ENCODE measurements at places on chromosomes 11 and 22.

DNA sequence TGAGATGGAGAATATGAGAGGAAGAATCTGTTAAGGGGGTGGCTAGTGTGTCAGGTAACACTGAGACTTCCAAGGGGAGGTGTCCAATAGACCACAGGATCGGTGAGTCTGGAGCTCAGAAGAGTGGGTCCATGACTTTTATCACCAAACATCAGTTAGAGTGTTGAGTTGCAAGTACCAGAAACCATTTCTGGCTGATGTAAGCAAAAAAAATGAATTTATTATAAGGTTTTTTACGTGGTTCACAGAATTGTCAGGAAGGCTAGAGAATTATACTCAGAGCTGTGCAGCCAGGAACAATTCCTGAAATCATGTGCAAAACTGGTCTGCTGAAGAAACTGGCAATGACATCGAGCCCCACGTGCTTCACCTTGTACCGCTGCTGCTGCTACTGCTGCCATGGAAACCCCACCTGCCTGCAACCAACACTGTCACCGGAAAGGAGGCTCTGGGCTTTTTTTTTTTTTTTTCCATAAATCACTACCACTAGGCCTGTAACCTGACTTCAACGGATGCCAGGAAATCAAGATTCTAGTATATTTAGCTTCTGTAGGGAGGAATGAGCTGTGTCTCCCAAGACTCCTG is 16.6 kb upstream of the STK33 start:
- H3K27ac ChIP-seq, result no peak overlapping the region
- H3K4me1 ChIP-seq, result no peaks in the 10 kb centered on the region
- DNase-seq, result no peak
- H3K4me3 ChIP-seq, result no peak overlapping the region
- H3K27me3 ChIP-seq, result no peaks in the 10 kb centered on the region

- H3K36me3 ChIP-seq, result no peaks in the 10 kb centered on the region
- H3K27ac ChIP-seq, result no peak overlapping the region
- DNase-seq, result no peak
- H3K27me3 ChIP-seq, result no peaks in the 10 kb centered on the region
Observed at GRCh38 chr22:31958625-31959239, 14.4 kb downstream of the YWHAH start.

- no peak overlapping the region for H3K4me3 ChIP-seq
- no peaks in the 10 kb centered on the region for H3K36me3 ChIP-seq
Observed at GRCh38 chr11:60831143-60831500, 10.8 kb upstream of the CCDC86 start.

- H3K4me3 ChIP-seq, result no peak overlapping the region
- DNase-seq, result no peak
- H3K36me3 ChIP-seq, result no peaks in the 10 kb centered on the region
- H3K4me1 ChIP-seq, result no peaks in the 10 kb centered on the region
- H3K27me3 ChIP-seq, result no peaks in the 10 kb centered on the region
- H3K27ac ChIP-seq, result no peak overlapping the region
Observed at GRCh38 chr22:19231986-19232385, 53.5 kb upstream of the SLC25A1 start.

- H3K27ac ChIP-seq, result no peak overlapping the region
- no peak for DNase-seq
- no peaks in the 10 kb centered on the region for H3K36me3 ChIP-seq
- no peaks in the 10 kb centered on the region for H3K27me3 ChIP-seq
Observed at GRCh38 chr11:92324890-92325289, 100.3 kb downstream of the FAT3 start.

- no peak for DNase-seq
- H3K36me3 ChIP-seq, result no peaks in the 10 kb centered on the region
- H3K27ac ChIP-seq, result no peak overlapping the region
- H3K4me3 ChIP-seq, result no peak overlapping the region
- no peaks in the 10 kb centered on the region for H3K4me1 ChIP-seq
Observed at GRCh38 chr11:121714351-121714750, 261.6 kb upstream of the SORL1-AS1 start.

GRCh38 chr22:46011627-46012181 is 34.7 kb upstream of the WNT7B start:
- DNase-seq, result no peak
- no peaks in the 10 kb centered on the region for H3K36me3 ChIP-seq
- no peaks in the 10 kb centered on the region for H3K27me3 ChIP-seq
- peaks cover 8% of the 10 kb centered on the region for H3K4me1 ChIP-seq
- no peak overlapping the region for H3K4me3 ChIP-seq

- H3K27me3 ChIP-seq, result no peaks in the 10 kb centered on the region
- H3K4me3 ChIP-seq, result no peak overlapping the region
- no peaks in the 10 kb centered on the region for H3K4me1 ChIP-seq
Observed at GRCh38 chr11:91786097-91786496, 438.5 kb upstream of the FAT3 start.

DNA sequence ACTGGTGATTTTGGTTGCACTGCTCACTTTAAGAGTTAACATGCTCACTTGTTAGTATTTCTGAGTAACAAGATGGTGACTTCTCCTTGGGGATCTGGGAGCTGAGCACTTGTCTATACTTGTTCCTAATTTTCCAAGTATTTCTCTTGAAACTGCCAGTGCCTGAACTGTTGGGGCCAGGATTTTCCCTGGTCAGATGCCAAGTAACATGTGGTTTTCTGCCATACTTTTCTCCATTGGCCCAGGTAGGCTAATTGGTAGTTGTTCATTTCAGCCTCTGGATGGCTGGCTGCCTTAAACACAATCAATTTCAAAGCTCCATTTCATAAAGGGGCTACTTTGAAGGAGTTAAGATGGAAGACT is 35.0 kb downstream of the RNF141 start:
- H3K4me1 ChIP-seq, result no peaks in the 10 kb centered on the region
- no peaks in the 10 kb centered on the region for H3K36me3 ChIP-seq
- DNase-seq, result no peak
- no peak overlapping the region for H3K4me3 ChIP-seq

DNA sequence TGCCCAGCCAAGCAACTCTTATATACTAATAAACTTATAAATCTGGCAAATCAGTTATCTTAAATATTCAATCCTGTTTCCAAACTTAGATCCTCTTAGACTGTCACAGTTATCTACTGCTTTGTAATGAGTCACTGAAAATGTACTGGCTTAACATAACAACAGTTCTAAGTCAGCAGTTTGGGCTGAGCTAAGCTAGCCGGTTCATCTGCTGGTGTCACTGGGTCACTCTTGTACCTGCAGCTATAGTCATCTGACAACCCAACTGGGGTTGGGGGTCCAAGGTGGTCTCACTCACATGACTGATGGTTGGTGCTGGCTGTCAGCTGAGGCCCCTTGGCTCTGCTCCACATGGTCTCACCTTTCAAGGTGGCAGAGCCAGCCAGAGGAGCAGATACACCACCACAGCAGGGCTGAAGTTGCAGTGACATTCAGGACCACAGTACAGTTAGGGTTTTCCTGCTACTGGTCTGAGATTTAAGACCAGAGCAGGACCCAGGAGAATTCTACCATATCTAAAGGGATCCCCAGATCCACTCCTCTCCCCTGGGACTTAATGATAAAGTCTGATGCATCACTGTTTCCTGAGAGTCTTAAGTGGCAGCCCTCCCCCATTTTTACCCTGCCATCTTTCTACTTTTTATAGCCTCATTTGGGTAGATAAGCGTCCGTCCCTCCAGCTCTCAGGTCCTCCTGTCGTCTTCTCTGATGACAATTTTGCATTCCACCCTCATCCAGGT is 7.9 kb upstream of the MACROD1 start:
- no peak overlapping the region for H3K27ac ChIP-seq
- no peak for DNase-seq
- H3K4me1 ChIP-seq, result no peaks in the 10 kb centered on the region
- H3K36me3 ChIP-seq, result no peaks in the 10 kb centered on the region

DNA sequence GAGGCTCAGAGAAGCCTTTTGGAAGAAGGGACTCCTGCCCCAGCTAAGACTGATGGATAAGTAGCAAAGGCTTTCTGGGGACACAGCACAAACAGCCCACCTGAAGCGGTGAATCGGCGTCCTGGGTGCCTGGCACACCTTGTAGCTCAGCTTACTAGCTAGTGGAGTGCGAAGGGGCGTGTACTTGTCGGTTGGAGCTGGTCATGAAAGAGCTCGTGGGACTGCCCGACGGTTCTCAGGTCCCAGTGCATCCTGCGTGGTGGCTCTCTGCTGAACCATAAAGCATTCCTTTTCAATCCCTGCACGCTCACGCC is 690 bp upstream of the UVRAG start:
- H3K27me3 ChIP-seq, result no peaks in the 10 kb centered on the region
- peak overlapping the region; percentile 100 for H3K4me3 ChIP-seq
- peak overlapping the region; percentile 92 for H3K27ac ChIP-seq
- H3K4me1 ChIP-seq, result peaks cover 10% of the 10 kb centered on the region
- no peak for DNase-seq

GRCh38 chr22:24146194-24146616 is 35.1 kb upstream of the SUSD2 start:
- H3K4me3 ChIP-seq, result no peak overlapping the region
- peaks cover 29% of the 10 kb centered on the region for H3K4me1 ChIP-seq
- peak; percentile 34 for DNase-seq
- H3K27me3 ChIP-seq, result no peaks in the 10 kb centered on the region
- peak overlapping the region; percentile 80 for H3K27ac ChIP-seq
- no peaks in the 10 kb centered on the region for H3K36me3 ChIP-seq

GRCh38 chr22:19545935-19546207 is 21.7 kb upstream of the CLDN5 start:
- H3K4me1 ChIP-seq, result no peaks in the 10 kb centered on the region
- H3K27me3 ChIP-seq, result no peaks in the 10 kb centered on the region
- no peak overlapping the region for H3K4me3 ChIP-seq
- H3K27ac ChIP-seq, result no peak overlapping the region
- no peaks in the 10 kb centered on the region for H3K36me3 ChIP-seq

DNA sequence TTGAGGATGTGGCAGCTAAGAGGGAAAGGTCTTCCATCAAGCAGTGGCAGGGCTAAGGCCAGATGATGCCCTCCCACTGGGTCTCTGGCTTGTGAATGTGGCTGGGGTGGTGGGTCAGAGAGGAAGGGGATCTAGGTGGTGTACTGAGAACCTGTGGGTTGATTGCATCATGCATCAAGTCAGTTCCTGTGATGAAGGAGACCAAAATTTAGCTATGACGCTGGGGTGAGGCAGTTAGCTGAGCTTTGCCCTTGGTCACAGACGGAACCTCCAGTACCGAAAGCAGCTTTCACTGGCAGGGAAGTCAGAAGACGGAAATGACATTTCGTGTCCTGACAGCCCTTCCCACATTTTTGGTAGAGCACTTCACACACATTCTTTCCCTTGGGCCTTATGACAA is 20.7 kb downstream of the ATG16L2 start:
- H3K4me3 ChIP-seq, result no peak overlapping the region
- peaks cover 5% of the 10 kb centered on the region for H3K4me1 ChIP-seq
- H3K36me3 ChIP-seq, result no peaks in the 10 kb centered on the region
- no peak for DNase-seq
- no peaks in the 10 kb centered on the region for H3K27me3 ChIP-seq
- H3K27ac ChIP-seq, result peak overlapping the region; percentile 6

DNA sequence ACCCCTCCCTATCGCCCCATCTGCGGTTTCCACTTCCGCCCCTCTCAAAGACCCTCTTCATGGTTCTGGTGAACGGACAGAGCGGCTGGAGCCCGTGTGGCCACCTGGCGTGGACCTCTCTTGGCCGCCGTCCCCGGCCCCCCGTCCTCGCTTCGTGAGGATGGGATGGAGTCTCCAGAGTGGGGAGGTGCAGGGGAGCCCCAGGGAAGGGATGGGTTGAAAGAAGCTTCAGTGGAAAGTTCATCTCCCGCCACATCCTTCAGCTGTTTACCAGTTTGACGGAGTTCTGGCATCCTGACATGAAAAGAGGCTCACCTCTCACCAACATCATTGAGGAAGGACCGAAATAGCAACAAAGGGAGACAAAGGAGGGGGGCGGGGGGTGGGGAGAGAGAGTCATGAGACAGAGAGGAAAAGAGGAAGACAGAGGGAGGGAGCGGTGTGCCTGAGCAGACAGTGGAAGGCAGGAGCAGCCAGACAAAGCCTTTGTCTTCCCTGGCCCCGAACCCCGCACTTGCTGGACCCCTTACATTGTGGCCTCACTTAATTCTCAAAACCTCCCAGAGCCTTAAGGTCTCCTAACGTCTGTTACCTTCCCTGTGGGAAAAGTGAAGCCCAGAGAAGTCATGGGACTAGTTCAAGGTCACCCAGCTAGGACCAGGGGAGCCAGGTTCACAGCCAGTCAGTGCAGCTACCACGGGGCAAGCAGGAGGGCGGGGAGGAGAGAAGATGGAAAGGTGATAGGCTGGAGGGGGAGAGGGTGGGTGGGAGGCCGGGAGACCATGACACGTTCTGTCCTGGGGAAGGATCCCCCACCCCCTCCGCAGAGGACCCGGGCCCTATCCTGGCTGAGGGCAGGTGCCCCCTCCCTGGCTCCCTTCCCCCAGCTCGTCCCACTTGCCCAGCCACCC is 54.9 kb downstream of the CD6 start:
- H3K4me3 ChIP-seq, result no peak overlapping the region
- H3K36me3 ChIP-seq, result no peaks in the 10 kb centered on the region
- H3K27ac ChIP-seq, result no peak overlapping the region
- no peaks in the 10 kb centered on the region for H3K4me1 ChIP-seq
- no peaks in the 10 kb centered on the region for H3K27me3 ChIP-seq

DNA sequence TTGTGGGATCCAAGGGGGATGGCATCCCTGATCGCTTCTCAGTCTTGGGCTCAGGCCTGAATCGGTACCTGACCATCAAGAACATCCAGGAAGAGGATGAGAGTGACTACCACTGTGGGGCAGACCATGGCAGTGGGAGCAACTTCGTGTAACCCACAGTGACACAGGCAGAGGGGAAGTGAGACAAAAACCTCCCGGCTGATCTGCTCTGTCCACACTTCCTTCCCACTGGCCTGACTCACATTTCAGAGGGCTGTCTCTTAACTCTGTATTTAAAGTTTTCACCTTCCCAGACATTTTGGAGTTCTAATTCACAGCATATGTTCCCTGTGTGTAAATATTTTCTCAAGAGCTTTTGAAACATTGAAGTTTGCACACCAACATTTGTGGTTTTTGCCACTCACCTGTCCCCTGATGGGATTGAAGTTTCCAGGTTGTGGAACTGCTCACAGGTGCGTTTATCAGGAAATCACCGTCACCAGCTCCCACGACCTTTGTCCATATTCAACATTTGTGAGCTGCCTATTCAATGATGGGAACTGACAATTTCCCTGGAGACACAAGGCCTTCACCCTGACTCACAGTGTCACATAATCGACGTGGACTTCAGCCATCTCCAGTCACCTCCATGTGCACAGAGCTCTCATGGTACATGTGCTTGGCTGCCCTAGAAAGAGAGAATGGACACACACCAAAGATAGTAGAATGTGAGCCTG is 99.2 kb downstream of the VPREB1 start:
- no peak overlapping the region for H3K27ac ChIP-seq
- no peaks in the 10 kb centered on the region for H3K36me3 ChIP-seq
- no peaks in the 10 kb centered on the region for H3K27me3 ChIP-seq

DNA sequence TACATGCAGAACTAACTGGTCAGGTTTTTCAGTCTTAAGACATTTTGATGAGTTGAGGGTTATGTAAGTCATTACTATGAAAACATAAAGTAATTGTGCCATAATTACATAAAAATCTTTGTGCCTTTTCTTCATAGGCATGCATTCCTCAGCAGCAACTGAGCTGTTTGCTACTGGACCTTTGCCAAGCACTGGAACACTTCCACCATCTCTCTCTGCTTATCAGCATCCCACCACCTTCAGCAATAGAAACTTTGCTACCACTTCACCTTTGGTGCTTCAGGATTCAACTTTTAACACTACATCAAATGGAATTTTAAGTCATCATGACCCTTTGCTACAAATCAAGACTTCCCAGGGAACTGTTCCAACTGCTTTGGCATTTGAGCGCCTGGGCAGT is 39.0 kb downstream of the QSER1 start:
- no peaks in the 10 kb centered on the region for H3K4me1 ChIP-seq
- DNase-seq, result no peak
- H3K36me3 ChIP-seq, result peaks cover 17% of the 10 kb centered on the region
- no peaks in the 10 kb centered on the region for H3K27me3 ChIP-seq
- H3K4me3 ChIP-seq, result no peak overlapping the region
- H3K27ac ChIP-seq, result no peak overlapping the region

- H3K27ac ChIP-seq, result no peak overlapping the region
- DNase-seq, result no peak
- no peaks in the 10 kb centered on the region for H3K27me3 ChIP-seq
- peaks cover 12% of the 10 kb centered on the region for H3K4me1 ChIP-seq
- H3K36me3 ChIP-seq, result no peaks in the 10 kb centered on the region
Observed at GRCh38 chr22:27803841-27804415, 2.4 kb upstream of the MN1 start.

Data from prostate gland (tissue), 2 donors.